ENCODE measurements at places on chromosomes 7 and 10.

DNA sequence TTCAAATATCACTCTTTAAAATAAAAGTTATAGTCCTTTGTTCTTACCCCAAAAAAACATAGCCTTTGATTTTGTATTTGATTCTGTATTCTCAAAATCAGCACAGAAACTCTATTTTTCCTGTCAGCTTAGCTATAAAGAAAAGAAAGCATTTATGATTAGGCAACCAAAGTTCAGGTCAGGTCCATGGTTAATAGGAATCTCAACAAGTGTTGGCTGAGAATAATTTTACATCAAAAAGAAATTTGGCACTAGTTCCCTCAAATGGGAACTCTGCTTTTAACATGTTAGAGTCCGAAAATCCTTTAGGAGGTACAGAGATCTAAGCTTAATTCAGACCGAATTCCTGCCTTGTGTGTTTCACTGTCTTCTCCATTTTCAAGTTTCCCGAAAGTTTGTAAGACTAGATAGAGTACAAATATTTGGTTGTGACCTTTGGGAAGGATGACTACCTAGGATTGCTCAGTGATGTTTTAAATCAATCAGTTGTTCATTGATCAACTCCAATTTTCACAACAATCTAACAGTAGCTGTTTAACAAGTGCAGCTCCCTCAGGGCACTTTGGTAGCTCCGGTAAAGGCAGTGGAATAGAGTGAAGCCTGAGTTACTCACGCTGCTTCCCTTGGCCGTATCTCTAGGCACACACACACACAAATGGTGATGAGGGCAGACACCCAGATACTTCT is 8.8 kb upstream of the ENO4 start:
- DNase-seq: no peak
- no peak overlapping the region for H3K27ac ChIP-seq
- H3K36me3 ChIP-seq: no peaks in the 10 kb centered on the region
- H3K4me1 ChIP-seq: no peaks in the 10 kb centered on the region

GRCh38 chr10:75498884-75499350 is 67.5 kb downstream of the LRMDA start:
- no peaks in the 10 kb centered on the region for H3K27me3 ChIP-seq
- no peak overlapping the region for H3K4me3 ChIP-seq
- DNase-seq: no peak

DNA sequence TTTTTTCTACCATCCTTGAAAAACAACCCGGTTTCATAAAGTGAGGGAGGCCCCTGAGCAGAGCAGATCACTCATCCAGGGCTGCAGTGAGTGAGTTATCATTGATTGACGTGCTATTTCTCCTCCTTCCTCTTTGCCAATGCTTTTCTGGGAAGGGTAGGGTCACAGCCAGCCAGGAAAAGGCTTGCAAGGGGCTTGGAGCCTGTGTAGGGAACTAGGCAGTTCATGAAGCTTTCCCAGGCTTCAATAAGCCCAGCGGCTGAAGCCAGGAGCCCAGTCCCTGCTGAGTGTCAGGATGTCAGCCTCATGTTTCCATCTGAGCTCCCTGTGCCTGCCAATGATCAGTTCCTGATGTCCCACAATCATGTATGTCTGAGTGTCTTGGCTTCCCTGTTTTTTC is 584.7 kb downstream of the GALNT17 start:
- no peaks in the 10 kb centered on the region for H3K36me3 ChIP-seq
- DNase-seq: no peak
- no peaks in the 10 kb centered on the region for H3K4me1 ChIP-seq
- no peak overlapping the region for H3K4me3 ChIP-seq
- H3K27me3 ChIP-seq: no peaks in the 10 kb centered on the region

DNA sequence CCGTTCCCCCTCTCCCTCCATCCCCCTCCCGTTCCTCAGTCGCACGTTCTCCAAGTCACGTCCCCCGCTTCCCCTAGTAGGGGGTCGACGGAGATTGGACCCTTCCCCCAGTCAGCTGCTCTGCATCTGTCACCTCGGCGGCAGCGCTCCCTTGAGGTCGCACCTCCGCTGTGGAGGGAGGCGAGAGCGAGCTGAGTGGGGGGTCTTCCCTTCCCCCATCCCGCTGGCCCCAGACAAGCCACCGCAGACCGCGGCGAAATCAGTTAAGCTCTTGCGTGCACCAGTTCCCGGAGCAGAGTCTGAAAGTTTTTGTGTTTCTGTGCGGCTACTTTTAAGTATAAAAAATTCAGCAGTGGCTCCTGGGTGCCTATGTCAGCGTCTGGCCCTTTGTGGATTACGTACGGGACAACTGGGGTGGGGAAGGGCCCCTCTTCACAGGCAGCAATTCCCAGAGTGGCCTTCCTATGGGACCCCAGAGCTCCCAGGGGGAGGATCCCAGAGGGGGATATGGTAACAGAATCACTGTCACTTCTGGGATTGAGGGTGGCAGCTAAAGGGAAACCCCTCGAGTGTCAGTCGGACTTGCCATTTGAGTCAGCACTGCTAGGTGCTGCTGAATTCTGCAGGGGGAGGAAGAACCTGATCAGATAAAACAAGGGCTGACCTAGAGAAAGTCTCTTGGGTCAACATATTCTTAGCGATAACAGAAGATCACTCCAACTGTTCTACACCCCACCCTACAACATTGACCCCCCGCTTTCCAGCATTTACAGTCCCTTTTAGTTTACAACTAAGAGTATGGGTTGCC is 12.5 kb upstream of the DDIT4 start:
- H3K4me1 ChIP-seq: peaks cover 76% of the 10 kb centered on the region
- peaks cover 5% of the 10 kb centered on the region for H3K27me3 ChIP-seq

DNA sequence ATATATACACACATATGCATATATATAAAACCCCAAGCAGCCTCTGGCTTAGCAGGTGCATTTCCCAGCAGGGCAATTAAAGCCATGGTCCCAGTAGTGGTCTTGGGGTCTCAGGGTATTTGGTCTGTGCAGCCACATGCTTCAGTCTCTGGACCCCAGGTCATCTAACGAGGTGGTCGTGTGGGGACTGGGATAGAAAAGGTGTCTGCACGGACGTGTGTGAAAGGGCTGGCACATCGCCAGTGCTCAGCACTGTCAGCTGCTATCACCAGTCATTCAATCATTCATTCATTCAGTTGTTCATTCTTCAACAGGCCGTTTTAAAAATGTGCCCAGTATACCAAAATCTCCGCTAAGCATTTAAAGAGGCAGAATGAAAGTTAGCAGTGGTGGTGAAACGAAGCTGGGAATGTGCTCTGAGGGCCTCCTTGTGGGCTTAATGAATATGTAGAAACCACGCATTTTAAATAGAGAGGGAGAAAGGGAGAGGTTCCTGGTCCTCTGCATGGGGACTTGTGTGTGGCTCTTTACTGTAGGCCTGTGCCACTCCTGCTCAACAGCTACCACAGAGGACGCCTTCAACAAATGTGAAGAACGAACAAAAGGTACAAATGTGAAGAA is 170.4 kb downstream of the EGFR start:
- no peak overlapping the region for H3K27ac ChIP-seq
- H3K4me3 ChIP-seq: no peak overlapping the region
- peaks cover 3% of the 10 kb centered on the region for H3K27me3 ChIP-seq
- DNase-seq: no peak
- H3K36me3 ChIP-seq: no peaks in the 10 kb centered on the region

GRCh38 chr7:94022550-94022949 is 18.4 kb upstream of the BET1 start:
- H3K36me3 ChIP-seq: no peaks in the 10 kb centered on the region
- no peak overlapping the region for H3K4me3 ChIP-seq
- H3K27me3 ChIP-seq: no peaks in the 10 kb centered on the region
- no peaks in the 10 kb centered on the region for H3K4me1 ChIP-seq
- no peak for DNase-seq

DNA sequence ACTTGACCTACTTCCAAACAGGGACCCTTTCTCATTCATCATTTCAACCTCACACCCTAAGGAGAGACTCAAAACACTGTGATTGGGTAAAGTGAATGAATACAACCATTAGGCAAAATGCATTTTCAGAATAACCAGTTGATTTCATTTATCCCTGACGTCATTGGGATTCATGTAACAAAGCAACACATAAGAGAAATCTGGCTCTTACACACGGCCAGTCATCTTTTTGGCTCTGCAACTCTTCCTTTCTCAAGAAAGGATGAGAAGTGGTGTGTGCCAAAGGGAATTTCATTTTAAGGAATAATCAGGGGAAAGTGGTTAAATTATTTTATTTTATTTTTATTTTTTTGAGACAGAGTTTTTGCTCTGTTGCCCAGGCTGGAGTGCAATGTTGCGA is 83.1 kb downstream of the CPVL start:
- H3K27me3 ChIP-seq: no peaks in the 10 kb centered on the region
- H3K4me3 ChIP-seq: no peak overlapping the region
- no peaks in the 10 kb centered on the region for H3K36me3 ChIP-seq
- H3K4me1 ChIP-seq: no peaks in the 10 kb centered on the region
- DNase-seq: no peak

DNA sequence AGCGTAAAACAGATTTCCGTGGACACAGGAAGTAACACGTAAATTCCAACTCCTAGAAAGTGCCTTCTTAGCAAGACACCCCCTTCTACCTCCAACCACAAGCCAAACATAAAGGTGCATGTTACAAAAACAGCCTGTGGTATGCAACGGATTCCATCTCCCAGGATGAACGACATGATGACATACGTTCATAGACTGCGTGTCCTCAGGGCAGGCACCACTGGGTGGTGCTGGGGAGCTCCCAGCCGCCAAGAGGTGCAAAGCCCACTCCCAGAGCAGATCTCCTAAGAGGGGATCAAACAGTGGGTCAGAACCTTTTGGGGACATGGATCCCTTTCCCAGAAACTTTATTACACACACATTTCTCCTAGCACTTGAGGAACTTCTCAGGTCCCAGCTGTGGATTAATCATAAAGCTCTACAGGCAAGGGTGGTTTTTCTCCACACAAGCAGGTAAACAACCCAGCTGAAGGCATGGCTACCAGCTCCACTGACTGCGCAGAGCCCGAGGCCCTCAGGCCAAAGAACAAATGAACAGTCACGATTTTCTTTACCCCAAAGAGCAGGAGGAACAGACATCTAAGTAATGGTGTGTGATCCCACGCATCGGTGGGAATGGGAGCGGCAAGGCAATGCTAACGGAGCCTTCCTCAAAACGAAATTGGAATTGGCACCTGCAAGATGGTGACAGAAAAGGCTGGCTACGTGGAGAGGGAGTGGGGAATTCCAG is 13.8 kb downstream of the PSAP start:
- DNase-seq: peak; percentile 31
- peaks cover 3% of the 10 kb centered on the region for H3K36me3 ChIP-seq
- no peaks in the 10 kb centered on the region for H3K27me3 ChIP-seq

DNA sequence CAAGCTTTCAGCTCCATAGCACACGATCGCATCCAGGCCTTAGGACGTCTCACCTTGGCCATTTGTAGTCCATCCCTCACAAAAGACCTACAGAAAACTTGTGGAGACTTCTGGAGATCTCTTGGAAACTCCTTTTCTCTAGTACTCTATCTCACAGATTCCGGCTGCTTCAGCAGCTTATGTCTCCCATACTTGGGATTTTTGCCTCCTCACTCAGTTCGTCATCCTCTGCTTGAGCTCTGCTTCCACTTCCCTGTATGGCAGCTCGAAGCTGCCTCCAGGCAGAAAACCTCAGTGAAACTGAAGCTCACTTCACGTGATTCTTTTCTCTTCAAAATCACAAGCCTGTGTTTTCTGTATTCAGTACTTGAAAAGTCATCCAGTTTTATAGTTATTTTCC is 178.7 kb upstream of the GDF10 start:
- no peaks in the 10 kb centered on the region for H3K4me1 ChIP-seq
- H3K27ac ChIP-seq: no peak overlapping the region
- no peak for DNase-seq
- peaks cover 15% of the 10 kb centered on the region for H3K27me3 ChIP-seq

GRCh38 chr7:121302214-121302745 is 26.5 kb upstream of the WNT16 start:
- H3K36me3 ChIP-seq: no peaks in the 10 kb centered on the region
- no peak for DNase-seq
- no peaks in the 10 kb centered on the region for H3K4me1 ChIP-seq
- no peak overlapping the region for H3K4me3 ChIP-seq
- H3K27ac ChIP-seq: no peak overlapping the region
- no peaks in the 10 kb centered on the region for H3K27me3 ChIP-seq

- H3K4me3 ChIP-seq: no peak overlapping the region
- no peak overlapping the region for H3K27ac ChIP-seq
- no peaks in the 10 kb centered on the region for H3K4me1 ChIP-seq
- no peak for DNase-seq
These were observed 69.4 kb downstream of the EBF3 start for GRCh38 chr10:129894698-129895097.

DNA sequence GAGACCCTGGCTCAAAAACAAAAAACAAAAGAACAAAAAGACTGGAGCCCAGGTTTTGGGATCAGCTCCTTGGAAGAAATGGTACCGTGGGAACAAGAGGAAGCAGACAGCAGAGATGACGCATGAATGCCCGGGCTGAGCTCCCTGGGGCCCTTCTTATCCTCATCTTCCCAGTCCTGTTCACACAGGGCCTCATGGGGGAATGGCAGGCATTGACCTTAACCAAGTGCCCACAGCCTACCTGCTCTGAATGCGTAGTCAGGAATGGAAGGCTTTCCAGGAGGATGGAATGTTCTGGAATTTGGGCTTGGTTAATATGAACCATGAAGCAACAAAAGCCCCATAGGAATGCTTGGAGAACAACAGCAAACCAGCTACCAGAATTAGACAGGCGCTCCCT is 154.7 kb downstream of the PRPF18 start:
- no peak for DNase-seq
- no peaks in the 10 kb centered on the region for H3K36me3 ChIP-seq
- no peak overlapping the region for H3K4me3 ChIP-seq
- H3K27ac ChIP-seq: no peak overlapping the region

- H3K4me3 ChIP-seq: no peak overlapping the region
- H3K27me3 ChIP-seq: peaks cover 9% of the 10 kb centered on the region
- no peak for DNase-seq
- H3K36me3 ChIP-seq: no peaks in the 10 kb centered on the region
- H3K4me1 ChIP-seq: no peaks in the 10 kb centered on the region
These were observed 66.1 kb downstream of the STEAP1B start for GRCh38 chr7:22433710-22434460.

- H3K27me3 ChIP-seq: peaks cover 3% of the 10 kb centered on the region
- H3K4me3 ChIP-seq: no peak overlapping the region
- H3K36me3 ChIP-seq: no peaks in the 10 kb centered on the region
- no peak for DNase-seq
- H3K4me1 ChIP-seq: no peaks in the 10 kb centered on the region
- no peak overlapping the region for H3K27ac ChIP-seq
These were observed 254.5 kb downstream of the AHR start for GRCh38 chr7:17552952-17553351.

DNA sequence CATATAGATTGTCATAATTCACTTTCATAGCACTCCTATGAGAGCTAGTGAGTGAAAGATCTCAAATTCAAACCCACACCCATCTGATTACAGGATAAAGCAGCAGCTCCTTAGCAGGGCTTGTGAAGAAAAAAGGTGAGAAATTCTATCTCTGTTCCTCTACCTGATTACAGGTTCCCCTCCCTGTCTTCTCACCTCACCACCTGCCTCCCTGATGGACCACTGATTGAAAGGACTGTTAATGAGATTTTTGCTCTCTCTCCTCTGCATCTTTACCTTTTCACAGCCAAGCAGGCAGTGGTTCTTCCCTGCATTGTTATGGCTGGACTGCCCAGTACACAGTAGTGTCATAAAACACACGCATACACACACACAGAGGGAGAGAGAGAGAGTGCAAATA is 228.5 kb downstream of the MTERF1 start:
- H3K4me3 ChIP-seq: no peak overlapping the region
- H3K27ac ChIP-seq: no peak overlapping the region
- H3K27me3 ChIP-seq: no peaks in the 10 kb centered on the region
